Calu3 (cell line): ENCODE measurements at places on chromosomes 6 and 20. TPM values are rescaled to one million over a fixed set of nuclear protein-coding genes. Genes with fewer than 3 reads are reported as not detected.
A peak's percentile ranks its signal among the peaks of the same experiment; 100 is the strongest.

DNA sequence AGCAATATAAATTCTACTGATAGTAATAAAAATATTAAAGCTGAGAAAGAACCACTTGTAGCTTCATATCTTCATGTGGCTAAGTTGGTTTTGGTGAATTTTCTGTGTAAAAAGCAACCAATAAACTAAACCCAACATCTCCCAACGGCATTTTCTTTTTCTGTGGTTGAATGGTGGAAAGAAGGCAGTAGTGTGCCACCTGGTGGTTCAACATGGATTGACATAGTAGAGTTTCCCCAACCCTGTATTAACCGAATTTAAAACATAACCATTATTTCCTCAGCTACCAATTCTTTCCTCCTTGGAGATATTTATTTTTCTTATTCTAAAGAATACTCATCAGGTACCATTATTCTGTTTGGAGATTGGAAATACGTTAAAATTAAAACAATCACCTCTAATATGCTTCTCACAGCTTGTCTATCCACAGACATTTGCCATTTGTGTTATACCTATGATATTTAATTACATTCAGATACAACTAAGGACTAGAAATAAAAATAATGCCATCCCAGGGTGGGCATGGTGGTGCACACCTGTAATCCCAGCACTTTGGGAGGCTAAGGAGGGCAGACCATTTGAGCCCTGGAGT, 117.1 kb upstream of the EEF1E1 start:
- DNase-seq: peak; percentile 46
- no peaks in the 10 kb centered on the region for H3K36me3 ChIP-seq
- H3K4me1 ChIP-seq: peaks cover 7% of the 10 kb centered on the region
- no peak overlapping the region for H3K4me3 ChIP-seq
- no peak overlapping the region for H3K27ac ChIP-seq
- H3K27me3 ChIP-seq: no peaks in the 10 kb centered on the region

DNA sequence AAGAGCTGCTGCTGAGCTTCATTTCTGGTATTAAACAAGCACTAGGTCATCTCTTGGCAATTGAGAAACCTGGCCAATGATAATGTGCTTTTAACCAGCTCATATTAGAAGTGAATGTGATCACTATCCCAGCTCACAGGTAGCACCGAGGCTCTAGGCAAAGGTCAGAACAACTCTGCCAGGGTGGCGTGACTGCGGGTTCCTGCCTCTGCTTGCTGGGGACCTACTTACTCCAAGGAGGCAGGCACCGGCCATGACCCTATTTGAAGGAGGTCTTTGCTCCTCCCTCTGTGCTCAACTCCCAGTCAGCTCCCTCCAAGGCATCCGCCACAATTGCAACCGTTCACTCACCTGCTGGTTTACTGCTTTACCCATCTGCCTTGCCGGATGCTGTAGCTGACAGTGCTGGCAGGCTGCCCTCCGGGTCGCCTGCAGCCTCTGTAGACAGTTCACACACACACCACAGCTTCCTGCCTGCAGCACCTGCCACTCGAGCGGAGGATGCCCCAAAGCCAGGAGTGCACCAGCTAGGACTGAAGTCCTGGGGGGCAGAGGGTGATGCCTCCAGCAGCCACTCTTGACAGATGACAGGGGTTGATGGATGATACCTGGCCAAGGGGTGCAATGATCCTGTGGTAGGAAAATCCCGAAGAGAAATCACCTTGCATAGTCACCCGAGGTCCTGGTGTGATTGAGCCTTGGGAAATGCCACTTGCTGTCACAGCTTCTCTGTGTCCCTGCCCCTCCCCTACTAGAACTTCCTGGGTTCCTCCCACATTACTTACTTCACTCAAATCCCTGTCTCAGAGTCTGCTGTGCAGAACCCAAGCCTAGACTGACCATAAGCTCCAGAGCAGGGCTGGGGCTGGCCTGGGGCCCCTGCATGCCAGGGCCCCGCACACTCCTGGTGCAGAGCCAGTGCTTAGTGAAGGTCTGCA, 8.8 kb upstream of the VSX1 start:
- H3K27ac ChIP-seq: no peak overlapping the region
- no peaks in the 10 kb centered on the region for H3K4me1 ChIP-seq
- DNase-seq: no peak

DNA sequence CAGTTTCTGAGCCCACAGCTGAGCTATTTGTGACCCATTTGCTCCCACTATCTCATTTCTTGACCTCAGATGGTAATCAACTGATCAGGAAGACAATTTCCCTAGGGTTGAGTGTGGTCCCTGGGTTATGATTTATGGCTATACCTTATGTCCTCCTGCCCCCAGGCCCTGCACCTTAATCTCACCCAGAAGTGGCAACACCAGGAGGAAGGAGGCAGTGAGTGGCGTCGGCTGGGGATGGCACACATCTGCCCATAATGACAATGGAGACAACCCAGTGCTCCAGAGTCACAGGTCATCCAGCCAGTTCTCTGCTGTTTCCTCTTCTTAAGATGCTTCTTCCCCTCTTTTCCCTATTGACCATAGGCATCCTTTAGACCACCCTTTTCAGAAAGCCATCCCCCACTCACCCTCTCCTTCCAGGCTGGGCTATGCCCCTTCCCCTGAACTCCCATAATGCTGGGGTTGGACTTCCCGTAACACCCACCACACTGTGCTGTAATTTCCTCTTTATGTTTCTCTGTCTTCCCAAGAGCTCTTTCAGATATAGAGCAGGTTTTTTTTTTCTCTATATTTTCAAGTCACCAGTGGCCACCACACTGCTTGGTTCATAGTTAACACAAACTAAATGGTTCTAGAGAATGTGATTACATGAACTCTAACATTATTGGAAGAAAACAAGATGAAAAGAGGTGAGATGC, 8.0 kb downstream of the TRIM10 start:
- no peak for DNase-seq
- no peaks in the 10 kb centered on the region for H3K27me3 ChIP-seq
- no peaks in the 10 kb centered on the region for H3K36me3 ChIP-seq
- peaks cover 51% of the 10 kb centered on the region for H3K4me1 ChIP-seq
- H3K27ac ChIP-seq: no peak overlapping the region
- no peak overlapping the region for H3K4me3 ChIP-seq

The SLC22A7 gene
- not detected in 2 replicates for total RNA-seq

The COL19A1 gene
- not detected in 2 replicates for total RNA-seq
